Activated CD8-positive, alpha-beta T cell treated with anti-CD3 and anti-CD28 coated beads for 36 hours (primary cell): ENCODE measurements at places on chromosomes 13 and 19.

GRCh38 chr13:46265292-46265691 is 53.6 kb downstream of the LRRC63 start:
- H3K27ac ChIP-seq, result no peak overlapping the region
- no peaks in the 10 kb centered on the region for H3K36me3 ChIP-seq
- H3K27me3 ChIP-seq, result peaks cover 4% of the 10 kb centered on the region
- H3K4me3 ChIP-seq, result no peak overlapping the region

DNA sequence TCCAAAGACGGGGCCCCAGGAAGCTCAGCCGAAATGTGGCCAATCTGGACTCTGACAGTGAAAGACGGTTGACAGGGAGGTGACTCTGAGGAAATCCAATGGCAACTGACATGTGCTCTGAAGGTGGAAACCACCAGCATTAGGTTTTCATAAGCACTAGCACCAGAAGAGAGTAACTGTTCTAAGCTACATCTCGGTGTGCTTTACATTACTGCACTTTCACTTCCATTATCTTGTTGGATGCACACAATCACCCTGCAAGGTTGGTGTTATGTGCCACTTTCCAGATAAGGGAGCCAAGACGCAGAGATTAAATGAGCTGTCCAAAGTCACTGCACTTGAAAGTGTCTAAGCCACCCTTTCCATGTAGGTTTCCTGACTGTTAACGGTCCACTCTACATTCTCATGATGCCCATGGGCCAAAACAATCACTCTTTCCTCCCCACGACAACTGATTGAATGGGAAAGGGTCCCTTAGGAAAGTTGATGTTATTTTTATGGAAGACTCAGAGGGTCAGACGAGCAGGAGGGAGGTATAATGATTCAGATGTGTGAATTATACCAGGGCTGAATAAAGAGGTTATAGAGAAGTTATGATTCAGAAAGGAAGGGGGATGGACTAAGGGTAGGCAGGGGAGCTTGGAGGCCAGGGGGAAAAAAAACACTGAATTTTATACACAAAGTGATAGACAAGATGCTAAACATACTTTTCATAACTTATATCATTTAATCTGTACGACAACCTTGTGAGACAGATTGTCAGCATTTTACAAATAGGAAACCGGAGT is 52.8 kb downstream of the RUBCNL start:
- H3K27me3 ChIP-seq, result no peaks in the 10 kb centered on the region
- H3K36me3 ChIP-seq, result no peaks in the 10 kb centered on the region
- peaks cover 32% of the 10 kb centered on the region for H3K4me1 ChIP-seq
- no peak for DNase-seq

DNA sequence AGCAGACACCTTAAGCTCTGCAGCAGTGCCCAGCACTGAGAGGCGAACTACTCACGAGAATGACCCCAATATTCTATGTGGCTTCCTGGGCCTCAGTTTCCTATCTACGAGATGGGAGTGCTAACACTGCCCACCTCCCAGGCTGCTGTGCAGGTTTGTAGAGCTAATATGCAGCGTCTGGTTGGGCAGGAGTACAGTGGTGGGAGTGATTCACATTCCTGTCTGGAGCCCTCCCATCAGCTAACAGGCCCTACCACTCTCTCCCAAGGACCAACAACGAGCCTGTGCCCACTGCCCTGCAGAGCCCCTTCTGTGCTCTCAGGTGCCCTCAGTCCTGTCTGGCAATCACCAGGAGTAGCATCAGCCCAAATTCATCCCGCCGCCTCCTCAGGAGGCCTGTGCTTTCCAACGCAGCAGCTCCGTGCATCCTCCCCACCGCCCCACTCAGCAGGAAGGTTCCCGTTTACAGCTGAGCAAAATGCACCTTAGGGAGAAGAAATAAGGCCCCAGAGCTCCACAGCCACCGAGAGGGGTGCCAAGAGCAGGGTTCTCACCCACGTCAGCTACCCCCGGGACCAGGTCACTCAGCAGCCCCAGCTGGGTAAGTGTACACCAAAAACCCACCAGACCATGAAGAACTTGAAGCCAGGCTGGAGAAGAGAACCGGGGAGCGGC is 6.6 kb downstream of the AKT2 start:
- no peak overlapping the region for H3K27ac ChIP-seq
- H3K4me1 ChIP-seq, result peaks cover 74% of the 10 kb centered on the region

DNA sequence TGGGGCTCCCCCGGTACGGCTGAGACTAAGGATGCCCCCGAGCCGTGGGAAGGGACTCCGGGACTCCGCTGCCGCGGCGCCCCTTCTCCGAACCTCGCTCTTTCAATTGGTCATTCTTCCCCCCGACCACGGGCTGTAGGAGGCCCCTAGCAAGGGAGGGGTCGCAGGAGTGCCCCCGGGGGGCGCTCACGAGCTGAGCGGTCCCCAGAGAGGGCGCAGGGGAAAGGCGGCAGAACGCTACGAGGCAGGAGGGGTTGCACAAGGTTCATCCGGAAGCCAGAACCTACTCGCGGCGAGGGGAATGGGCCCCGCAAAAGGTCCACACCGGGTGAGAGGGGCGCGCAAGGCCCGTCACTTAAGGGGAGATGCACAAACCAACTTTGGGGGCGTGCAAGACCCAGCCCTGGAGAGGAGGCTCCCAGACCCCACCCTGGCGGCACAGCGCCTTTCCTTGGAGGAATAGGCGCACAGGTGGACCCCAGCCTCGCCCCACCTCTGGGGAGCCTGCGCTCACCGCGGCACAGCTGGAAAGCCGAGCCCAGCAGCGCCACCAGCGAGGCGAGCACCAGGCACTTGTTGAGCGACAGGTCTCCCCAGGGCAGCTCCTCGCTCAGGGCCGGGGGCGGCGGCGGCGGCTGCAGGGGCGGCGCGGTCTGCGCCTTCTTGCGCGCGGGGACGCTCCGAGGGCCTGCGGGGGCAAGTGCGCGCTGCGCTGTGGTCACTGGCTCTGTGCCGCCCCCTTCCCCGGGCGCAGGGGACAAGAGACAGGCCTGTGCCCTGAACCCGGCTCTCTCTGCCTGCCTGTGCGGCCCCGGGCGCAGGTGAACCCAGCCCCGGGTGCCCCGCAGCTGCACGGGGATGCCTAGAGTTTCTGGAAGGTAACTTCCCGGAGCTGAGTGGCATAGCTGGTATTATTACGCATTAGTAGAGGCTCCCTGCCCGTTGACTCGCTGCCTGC is 2.8 kb downstream of the JSRP1 start:
- DNase-seq, result peak; percentile 65
- peak overlapping the region; percentile 58 for H3K4me3 ChIP-seq
- peaks cover 17% of the 10 kb centered on the region for H3K4me1 ChIP-seq
- no peaks in the 10 kb centered on the region for H3K36me3 ChIP-seq
- H3K27ac ChIP-seq, result no peak overlapping the region

DNA sequence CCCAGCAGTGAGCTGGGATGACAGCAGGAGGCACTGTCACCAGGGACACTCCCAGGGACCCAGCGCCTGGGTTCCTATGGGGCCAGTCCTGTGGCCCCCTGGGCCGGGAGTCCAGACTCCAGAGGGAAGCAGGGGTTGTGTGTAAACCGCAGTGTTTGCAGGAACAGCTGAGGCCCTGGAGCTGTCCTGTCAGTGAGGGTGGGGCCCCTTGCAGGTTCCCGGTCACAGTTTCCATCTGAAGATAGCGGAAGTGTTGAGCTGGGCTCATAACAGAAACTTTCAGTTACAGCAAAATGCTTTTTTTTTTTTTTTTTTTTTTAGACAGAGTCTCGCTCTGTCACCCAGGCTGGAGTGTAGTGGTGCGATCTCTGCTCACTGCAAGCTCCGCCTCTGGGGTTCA is 17.7 kb upstream of the CSNK1G2 start:
- no peak overlapping the region for H3K27ac ChIP-seq
- H3K4me3 ChIP-seq, result no peak overlapping the region
- peak; percentile 57 for DNase-seq
- peaks cover 11% of the 10 kb centered on the region for H3K4me1 ChIP-seq
- H3K27me3 ChIP-seq, result no peaks in the 10 kb centered on the region
- peaks cover 1% of the 10 kb centered on the region for H3K36me3 ChIP-seq

DNA sequence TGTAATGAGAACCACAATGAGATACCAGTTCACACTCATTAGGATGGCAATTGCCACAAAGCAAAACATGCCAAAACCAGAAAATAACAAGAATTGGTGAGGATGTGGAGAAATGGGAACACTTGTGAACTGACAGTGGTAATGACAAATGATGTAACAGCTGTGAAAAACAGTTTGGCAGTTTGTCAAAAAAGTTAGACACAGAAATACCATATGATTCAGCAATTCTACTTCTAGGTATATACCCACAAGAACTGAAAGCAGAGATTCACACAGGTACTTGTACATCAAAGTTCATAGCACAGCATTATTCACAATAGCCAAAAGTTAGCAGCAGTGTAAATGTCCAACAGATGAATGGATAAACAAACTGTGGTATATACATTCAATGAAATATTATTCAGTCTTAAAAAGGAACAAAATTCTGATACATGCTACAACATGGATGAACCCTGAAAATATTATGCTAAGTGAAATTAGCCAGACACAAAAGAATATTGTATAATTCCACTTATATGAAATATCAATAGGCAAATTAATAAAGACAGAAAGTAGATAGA is 96.5 kb downstream of the UGGT2 start:
- H3K27ac ChIP-seq, result no peak overlapping the region
- DNase-seq, result no peak
- H3K4me1 ChIP-seq, result no peaks in the 10 kb centered on the region

DNA sequence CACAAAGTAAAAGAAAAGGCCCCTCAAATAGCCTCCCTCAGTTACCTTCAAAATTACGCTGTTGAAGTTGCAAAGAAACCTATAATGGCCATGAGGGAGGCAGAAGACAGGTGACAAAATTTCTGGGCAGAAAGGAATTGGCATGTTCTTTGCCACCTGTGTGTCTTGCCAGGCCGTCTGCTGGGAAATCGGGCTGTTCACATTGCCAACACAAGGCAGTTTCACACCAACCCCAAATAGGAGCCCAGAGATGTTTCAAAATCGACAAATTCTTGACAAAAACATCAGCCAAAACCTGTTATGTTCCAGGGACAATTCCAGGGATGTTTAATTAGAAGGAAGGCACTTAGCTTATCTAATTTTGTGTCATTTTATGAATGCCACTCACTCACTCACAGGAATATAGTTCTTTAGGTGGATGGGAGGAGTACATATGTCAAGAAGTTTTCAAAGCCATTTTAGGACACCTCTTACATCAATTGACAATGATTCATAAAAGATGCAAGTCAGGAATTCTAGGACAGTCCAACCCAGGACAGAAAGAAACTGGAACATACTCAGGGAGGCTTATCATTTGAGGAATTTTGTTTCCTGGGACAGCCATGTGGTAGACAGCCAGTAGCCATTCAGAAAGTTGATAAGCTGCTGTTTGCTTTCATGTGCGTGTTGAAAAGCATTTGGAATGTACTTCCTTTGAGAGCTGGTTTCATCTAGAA is 164.5 kb downstream of the RGCC start:
- H3K36me3 ChIP-seq, result peaks cover 18% of the 10 kb centered on the region
- no peak overlapping the region for H3K4me3 ChIP-seq
- H3K4me1 ChIP-seq, result no peaks in the 10 kb centered on the region

DNA sequence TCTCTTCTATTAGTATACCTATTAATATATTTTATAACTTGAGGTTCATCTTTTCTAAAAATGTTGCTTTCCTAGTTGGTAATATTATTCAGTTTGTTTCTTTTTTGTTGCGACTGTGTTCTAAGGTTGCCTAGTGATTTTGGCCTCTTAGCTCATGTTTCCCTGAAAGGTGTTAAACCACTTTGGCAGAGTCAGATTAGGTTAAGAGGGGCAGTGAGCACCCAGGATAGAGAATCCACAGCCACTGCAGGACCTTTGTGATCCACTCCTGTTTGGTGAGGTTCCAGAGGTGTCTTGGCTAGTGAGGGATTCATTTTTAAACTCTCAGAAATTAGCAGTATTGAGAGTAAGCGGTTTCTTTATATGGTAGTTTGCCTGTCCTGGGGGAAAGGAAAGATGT is 14.9 kb upstream of the GPR18 start:
- H3K27me3 ChIP-seq, result no peaks in the 10 kb centered on the region
- H3K4me1 ChIP-seq, result peaks cover 86% of the 10 kb centered on the region
- peak overlapping the region; percentile 88 for H3K27ac ChIP-seq
- no peak for DNase-seq
- H3K4me3 ChIP-seq, result no peak overlapping the region
